ENCODE measurements at places on chromosomes 3 and 15.

DNA sequence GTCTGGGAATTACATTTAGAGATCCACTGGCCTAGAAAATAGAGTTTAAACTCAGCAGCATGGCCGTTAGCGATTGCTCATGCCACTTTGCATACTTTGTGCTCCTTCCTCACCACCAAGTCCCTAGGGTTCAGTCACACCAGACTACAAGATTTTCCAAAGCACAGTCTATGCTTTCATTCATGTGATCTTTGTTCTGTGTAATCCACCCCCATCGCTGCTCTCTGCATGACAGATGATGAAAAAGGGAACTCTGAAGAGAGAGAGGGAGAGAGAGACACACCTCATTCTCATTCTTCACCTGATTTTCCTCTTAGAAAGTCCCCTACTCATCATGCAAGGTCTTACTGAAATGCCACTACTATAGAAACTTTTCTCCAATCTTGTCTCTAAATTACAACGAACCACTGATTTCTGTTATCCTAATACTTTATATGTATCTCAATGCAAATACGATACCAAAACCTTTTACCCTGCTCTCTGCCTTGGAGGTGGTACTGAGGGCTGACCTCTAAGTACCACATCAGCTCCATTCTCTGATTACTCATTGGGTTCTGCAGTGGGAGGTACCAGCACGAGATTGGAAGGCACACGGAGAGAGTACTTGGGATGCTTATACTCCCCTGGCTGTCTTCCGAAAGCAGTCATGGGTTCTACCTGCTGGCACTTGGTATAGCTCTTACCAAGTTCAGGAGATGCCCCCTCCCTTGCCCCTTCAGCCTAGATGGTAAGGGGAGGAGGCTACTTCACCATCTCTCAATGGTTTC lies 1.1 kb upstream of the PARP15 start:
- DNase-seq: no peak

- DNase-seq: no peak
These were observed 498.5 kb upstream of the GBE1 start for GRCh38 chr3:82259994-82260393.

DNA sequence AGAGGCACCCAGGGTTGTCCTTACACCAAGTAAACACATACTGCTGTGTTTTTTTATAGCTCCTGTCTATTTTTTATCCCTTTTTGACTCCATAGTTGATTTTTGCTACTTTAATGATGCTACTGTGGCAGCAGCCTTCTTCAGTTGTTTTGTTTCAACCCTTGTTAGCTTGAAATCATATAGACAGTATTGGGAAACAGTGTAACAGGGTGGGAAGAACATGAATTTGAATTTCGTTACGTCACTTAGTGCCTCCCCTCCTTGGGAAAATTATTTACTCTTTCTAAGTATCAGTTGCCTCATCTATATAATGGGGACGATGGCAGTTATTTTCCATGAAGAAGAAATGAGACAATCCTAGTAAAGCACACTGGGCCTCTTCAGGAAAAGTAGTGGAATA lies 409.8 kb upstream of the TPRG1 start:
- DNase-seq: no peak

- DNase-seq: no peak
These were observed 88.5 kb downstream of the XXYLT1 start for GRCh38 chr3:195182470-195182795.

GRCh38 chr3:106629215-106629832 lies 747.9 kb upstream of the CCDC54 start:
- no peak for DNase-seq

GRCh38 chr15:39969002-39969394 lies 35.1 kb downstream of the EIF2AK4 start:
- DNase-seq: no peak

GRCh38 chr15:52246686-52247431 lies 48.7 kb downstream of the MYO5C start:
- DNase-seq: no peak

GRCh38 chr15:88246666-88247446 lies 9.7 kb downstream of the NTRK3 start:
- DNase-seq: peak; percentile 72

DNA sequence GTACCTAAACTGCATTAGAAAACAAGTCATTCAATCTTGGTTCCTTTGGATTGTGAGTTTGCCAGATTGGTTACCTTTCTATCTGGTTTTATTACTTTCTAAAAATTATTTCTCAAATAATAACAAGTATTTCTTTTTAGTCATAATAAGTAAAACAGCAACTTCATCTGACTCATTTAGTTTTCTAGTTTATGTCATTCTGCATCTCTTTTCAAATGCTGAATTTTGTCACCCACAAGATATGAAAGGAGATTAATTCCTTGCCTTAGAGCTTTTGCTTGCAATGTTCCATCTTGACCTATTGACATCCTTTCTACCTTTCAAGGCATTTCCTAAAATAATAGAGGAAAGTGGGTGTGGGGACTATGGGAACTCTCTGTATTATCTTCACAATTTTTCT lies 253.6 kb upstream of the PEX5L start:
- DNase-seq: no peak

GRCh38 chr3:119073258-119074001 lies 38.8 kb upstream of the IGSF11 start:
- DNase-seq: no peak

GRCh38 chr15:78103406-78104118 lies 11.2 kb downstream of the SH2D7 start:
- DNase-seq: no peak

GRCh38 chr3:79985816-79986215 lies 218.0 kb upstream of the ROBO1 start:
- no peak for DNase-seq

- no peak for DNase-seq
These were observed 45.0 kb downstream of the CCR1 start for GRCh38 chr3:46162975-46163555.

DNA sequence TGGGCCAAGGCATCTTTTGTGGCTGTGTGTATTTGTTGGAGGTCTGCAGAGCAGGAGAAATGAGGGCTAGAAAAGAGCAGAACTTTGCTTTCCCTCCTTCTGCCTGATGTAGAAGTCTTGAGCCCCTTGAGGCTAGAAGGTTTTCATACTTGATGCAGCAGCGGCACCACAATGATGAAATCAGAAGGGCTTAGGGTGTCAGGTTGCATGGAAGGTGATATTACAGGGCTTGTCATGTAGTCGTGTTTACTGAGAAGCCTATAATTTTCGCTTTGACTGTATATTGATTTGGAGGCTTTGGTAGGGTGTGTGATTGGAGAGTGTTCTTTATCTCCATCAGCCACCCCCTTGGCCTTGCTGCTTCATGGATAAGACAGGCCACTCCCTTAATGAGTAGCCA lies 339.8 kb downstream of the THSD4 start:
- DNase-seq: peak; percentile 86

GRCh38 chr3:56894881-56895431 lies 93.2 kb upstream of the ARHGEF3 start:
- no peak for DNase-seq

- no peak for DNase-seq
These were observed 1.5 kb downstream of the BRK1 start for GRCh38 chr3:10116928-10117327.

GRCh38 chr3:139468399-139468798 lies 7.9 kb downstream of the RBP2 start:
- no peak for DNase-seq

DNA sequence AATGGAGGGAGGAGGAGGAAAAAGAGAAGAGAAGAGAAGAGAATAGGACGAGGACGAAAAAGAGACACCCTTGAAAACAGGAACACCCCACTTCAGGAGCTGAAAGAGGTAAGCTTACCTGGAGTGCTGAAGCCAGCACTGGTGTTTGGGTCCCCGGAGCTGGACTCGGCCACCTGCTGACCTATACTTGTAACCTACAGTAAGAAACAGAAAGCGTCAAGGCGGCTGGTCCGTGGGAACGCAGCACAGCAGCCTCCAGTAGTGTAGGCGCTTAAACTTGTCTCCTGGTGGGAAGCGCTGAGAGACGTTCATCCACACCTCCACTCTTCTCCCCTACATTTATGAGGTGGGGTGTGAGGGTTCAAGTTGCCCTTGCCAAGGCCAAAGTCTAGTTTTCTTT lies 141.0 kb downstream of the NSMCE3 start:
- no peak for DNase-seq

GRCh38 chr15:96334705-96335410 lies 4.4 kb downstream of the NR2F2 start:
- no peak for DNase-seq

- DNase-seq: peak; percentile 24
These were observed 43.4 kb downstream of the FBXO22 start for GRCh38 chr15:75947092-75947491.

GRCh38 chr3:27800261-27800660 lies 78.1 kb upstream of the EOMES start:
- DNase-seq: no peak

- DNase-seq: no peak
These were observed 71.0 kb downstream of the PCOLCE2 start for GRCh38 chr3:142817897-142818296.

- no peak for DNase-seq
These were observed 148.1 kb downstream of the WDR72 start for GRCh38 chr15:53611145-53611920.

GRCh38 chr3:149356044-149356592 lies 21.3 kb downstream of the TM4SF1 start:
- no peak for DNase-seq

GRCh38 chr3:24764236-24764915 lies 269.7 kb upstream of the THRB start:
- no peak for DNase-seq

GRCh38 chr3:111784001-111784400 lies 75.1 kb upstream of the PHLDB2 start:
- DNase-seq: no peak

DNA sequence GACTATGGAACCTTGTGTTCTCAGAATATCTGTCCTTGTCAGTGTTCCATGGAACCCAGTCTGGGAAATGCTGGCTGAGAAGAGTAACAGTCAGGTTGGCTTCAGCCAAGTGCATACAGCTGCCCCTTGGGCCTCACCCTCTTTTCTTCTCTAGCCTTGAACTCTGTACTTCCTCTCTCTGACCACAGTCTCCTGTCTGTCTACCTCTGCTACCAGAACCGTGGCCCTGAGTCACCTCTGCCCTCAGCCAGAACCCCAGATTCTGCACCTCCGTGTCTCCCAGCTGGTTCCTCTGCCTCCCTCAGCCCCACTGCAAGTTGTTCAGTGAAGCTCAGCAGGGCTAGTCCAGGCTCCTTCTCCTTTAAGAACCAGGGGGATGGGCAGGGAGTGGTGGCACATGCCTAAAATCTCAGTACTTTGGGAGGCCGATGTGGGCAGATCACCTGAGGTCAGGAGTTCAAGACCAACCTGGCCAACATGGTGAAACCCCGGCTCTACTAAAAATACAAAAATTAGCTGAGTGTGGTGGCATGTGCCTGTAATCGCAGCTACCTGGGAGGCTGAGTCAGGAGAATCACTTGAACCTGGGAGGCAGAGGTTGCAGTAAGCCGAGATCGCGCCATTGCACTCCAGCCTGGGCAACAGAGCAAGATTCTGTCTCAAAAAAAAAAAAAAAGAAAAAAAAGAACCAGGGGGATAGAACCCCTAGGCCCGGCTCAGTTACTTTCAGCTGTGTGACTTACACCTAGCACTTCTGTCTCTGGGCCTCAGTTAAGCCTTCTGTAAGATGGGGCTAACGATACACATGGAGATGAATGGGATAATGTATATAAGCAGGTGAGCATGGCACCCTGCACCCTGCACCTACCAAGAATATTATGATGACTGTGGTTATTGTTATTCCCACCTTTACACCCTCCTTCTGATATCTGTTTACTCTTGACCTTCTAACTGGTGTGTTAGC lies 24.3 kb upstream of the TATDN2 start:
- DNase-seq: no peak

DNA sequence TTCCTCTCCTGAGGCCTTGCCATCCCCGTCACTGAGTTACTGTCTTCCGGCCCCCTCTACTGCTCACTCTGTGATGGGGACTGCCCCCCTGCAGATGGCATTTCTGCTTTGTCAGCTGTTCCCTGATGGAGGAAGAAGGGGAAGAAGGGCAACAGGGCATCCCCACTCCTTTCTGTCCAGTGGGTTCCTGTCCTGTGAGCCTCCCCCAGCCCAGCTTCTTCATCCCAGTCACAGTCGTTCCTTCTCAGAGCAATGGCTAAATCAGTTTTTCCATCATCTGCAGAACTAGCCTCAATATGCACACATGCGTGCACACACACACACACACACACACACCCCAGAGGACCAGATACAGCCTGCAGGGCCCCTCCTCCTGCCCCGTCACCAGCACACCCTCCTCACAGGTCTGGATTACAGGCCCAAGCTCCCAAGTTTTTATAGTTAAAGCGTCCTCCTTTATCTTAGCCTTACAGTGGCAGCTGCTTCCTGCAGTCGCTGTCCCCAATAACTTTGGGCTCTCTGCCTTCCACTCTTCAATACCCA lies 21.4 kb downstream of the ALDH1L1 start:
- DNase-seq: no peak

DNA sequence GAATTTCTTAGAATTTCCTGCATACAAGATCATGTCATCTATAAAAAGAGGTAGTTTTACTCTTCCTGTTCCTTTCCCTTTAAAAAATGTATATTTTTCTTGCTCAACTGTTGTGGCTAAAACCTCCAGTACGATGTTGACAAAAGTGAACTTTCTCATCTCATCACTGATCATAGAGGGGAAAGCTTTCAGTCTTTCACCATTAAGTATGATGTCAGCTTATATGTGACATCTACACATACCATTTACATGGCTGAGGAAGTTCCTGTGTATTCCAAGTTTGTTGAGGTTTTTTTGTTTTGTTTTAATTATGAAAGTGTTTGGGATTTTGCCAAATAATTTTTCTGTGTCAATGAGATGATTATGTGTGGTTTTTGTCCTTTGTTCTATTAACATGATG lies 173.6 kb downstream of the PLD1 start:
- DNase-seq: no peak

GRCh38 chr3:84066915-84067314 lies 891.9 kb upstream of the CADM2 start:
- DNase-seq: no peak

- no peak for DNase-seq
These were observed 1.2 kb downstream of the UBP1 start for GRCh38 chr3:33438881-33439545.

All from NCI-H2171 treated with DMSO at 0.1 percent for 48 hours (cell line).